ENCODE measurements at places on chromosomes 11 and 22. TPM values are rescaled to one million over a fixed set of nuclear protein-coding genes. Genes with fewer than 3 reads are reported as not detected.

Gene IGLL1
- polyA plus RNA-seq: not detected

Gene ROBO3
- polyA plus RNA-seq: 6.0 TPM

Gene ZBTB16
- 11.0 TPM for polyA plus RNA-seq

Gene SAA4
- polyA plus RNA-seq: 0.20 TPM

Gene CDKN1C
- polyA plus RNA-seq: 96.7 TPM

Gene SYT7
- 7.5 TPM for polyA plus RNA-seq

Gene PRODH
- 3.4 TPM for polyA plus RNA-seq

Gene MMP11
- polyA plus RNA-seq: 61.1 TPM

Gene TRMU
- 155 TPM for polyA plus RNA-seq
